ENCODE measurements at places on chromosomes 2 and 18. TPM values are rescaled to one million over a fixed set of nuclear protein-coding genes. Genes with fewer than 3 reads are reported as not detected.

HMSD gene
- not detected for total RNA-seq

CERS6 gene
- total RNA-seq: 4.7 TPM

NEU2 gene
- not detected for total RNA-seq

LRRC30 gene
- total RNA-seq: not detected

CDK15 gene
- total RNA-seq: not detected

SLC30A3 gene
- 34.7 TPM for total RNA-seq

ABHD1 gene
- not detected for total RNA-seq

ZBTB7C gene
- under 0.01 TPM for total RNA-seq

KCNE4 gene
- 0.65 TPM for total RNA-seq
